ENCODE measurements at places on chromosomes 13 and 19.

DNA sequence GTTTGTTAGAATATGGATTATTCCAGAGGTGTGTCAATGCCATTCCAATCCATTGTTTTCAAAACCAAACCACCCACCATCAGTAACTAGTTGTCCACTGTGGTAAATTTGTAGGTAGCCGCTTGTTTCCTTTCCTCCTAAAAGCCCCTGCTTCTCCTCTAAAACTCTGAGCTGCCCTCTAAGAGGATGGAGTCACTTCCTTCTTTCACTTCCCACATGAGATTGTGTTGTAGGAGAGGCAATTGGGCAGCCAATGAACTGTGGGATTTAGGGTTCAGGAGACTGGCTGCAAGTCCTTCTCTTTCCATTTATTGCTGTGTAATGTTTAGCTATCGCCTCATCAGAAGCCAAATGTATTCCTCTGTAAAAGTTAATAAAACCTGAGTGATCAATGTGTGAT is 49.9 kb upstream of the RFXAP start:
- DNase-seq = no peak

- no peak for DNase-seq
Observed at GRCh38 chr19:15453906-15454860, 4.4 kb upstream of the WIZ start.

GRCh38 chr13:101149735-101150384 is 266.4 kb downstream of the NALCN start:
- no peak for DNase-seq

GRCh38 chr19:13300421-13301030 is 150.3 kb downstream of the IER2 start:
- no peak for DNase-seq

DNA sequence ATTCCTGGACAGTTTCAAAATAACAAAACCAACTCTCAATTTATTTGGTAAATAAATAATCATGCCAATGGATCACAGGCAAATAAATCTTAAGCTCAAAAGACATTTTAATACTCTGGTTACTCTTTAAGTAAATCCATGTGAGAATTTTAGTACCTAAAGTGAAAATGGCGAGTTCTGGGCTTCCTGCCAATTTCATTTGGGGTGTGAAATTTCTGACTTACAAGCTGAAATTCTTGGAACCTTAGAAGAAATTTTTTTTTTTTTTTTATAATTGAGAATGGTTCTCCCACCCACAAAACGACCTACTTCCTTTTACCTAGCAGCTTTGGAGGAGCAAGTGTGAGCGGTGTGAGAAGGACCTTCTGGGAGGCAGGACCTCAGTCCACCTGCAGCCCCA is 354.5 kb upstream of the NBEA start:
- no peak for DNase-seq

DNA sequence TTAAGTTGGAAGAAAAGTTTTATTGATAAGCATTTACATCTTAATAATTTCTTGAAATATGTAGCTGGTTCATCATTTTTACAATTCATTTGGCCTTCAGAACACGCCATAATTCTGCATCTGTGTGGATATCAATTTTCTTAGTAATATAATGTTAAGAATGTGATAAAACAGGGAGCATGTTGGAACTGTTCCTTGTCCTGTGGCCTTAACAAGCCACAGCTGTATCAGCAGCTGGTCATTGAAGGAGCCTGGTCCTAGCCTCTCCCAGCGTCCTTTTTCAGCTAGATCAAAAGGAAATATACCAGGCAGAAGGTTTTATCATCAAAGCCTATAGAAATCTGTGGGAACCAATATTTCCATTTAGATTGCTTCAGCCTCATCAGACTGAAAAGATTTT is 421.8 kb downstream of the SPRY2 start:
- DNase-seq = no peak

DNA sequence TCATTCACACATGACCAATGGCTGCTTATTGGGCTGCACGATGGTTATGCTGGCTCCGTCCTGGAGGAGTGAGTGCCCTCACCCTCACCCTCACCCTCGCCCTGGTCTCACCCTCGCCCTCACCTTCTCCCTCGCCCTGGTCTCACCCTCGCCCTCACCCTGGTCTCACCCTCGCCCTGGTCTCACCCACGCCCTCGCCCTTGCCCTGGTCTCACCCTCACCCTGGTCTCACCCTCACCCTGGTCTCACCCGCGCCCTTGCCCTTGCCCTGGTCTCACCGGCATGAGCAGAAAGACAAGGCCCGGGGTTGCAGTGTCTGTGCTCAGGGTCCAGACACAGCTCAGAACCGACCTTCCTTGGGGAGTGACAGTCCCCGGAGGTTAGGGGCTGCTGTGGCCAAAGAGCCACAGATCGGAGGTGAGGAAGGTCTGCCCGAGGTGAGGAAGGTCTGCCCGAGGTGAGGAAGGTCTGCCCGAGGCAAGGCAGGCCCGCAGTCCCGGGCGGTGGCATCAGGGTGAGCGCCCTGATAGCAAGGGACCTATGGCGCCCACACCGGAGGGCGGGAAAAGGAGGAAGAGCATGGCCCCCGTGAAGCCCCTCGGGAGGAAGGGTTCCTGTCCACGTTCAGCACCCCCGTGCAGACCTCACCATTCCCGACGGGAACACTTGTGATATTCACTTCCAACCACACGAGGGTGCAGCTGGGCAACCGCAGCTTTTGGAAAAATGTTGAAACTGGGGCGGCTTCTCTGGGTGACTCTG is 65.6 kb downstream of the MCF2L start:
- DNase-seq = no peak

DNA sequence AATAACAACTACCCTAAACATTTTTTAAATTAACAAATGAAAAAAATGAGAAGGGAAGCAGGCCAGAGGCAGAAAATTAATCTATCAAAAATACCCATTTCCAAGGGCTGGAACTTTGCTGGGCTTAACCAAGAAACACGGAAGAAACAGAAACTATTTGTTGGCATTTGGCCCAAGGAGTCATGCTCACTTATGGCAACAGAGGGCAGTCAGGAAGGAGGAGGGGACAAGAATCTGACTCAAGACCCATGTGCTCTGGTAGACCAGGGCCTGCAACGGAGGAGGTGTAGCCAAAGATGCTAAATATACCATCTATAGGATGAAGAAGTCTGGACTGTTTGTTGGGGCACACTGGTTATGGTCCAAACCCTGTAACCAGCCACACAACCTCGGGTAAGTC is 496.7 kb downstream of the COG6 start:
- DNase-seq = no peak

- DNase-seq = no peak
Observed at GRCh38 chr19:21907516-21907915, 71.5 kb upstream of the ZNF43 start.

Data from stimulated activated CD8-positive, alpha-beta memory T cell treated with anti-CD3 and anti-CD28 coated beads, Interleukin-2, amount 100 ng/mL, for 48 hours (primary cell).